Activated CD4-positive, CD25-positive, alpha-beta regulatory T cell (primary cell): ENCODE measurements at places on chromosomes 6 and 20.

GRCh38 chr6:35784200-35784599, 3.4 kb downstream of the CLPSL1 start:
- DNase-seq = no peak

DNA sequence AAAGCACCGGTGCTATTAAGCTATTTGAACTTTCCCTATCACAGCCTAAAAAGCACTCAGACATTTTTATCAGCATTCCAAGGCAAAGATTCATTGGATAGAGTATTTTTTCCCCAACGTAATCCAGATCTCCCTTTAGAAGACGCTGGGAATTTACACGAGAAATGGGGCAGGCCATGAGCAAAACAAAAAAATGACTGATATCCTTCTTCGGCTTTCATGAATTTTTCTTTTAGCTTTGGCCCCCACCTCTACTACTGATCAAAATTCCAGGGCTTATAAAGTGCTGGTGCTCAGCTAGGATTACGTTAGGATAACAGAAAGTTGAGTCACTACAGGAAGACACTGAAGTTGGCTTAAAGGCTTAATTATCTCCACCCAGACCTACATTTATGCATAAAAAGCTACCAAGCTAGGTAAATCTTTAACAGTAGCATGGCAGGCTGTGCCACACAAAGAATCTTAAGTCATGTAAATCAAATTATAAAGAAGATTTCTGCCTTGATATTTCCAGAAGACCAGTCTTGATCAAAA, 418.5 kb upstream of the BTBD3 start:
- DNase-seq = no peak

DNA sequence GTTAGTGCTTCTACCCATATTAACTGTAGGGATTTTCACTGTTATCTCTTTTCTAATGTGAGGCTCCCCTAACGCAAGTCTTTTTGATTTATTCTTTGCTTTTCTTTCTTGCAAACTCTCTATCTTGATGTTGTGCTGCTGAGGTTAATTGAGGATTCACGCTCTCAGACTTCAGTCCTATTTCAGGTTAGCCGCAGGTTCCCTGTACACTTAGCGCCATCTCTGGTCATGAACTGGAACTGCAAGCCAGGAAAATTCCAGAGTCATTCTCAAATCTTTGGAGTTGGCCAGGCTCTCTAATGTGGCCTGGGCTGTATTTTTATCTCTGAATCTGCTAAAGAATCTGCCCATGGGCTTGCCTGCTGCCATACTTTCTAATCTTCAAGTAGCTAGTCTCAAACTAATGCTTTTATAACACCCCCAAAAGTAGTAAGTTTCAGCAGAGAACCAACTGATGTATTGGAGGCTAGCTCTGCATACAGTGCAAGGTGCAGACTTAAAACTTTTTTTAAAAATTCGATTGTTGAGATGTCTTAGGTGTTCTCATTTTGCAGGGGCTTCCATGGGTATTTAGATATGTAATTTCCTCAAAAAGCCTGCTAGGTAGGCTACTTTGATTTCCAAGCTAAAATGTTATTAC, 91.1 kb upstream of the OPRM1 start:
- no peak for DNase-seq

DNA sequence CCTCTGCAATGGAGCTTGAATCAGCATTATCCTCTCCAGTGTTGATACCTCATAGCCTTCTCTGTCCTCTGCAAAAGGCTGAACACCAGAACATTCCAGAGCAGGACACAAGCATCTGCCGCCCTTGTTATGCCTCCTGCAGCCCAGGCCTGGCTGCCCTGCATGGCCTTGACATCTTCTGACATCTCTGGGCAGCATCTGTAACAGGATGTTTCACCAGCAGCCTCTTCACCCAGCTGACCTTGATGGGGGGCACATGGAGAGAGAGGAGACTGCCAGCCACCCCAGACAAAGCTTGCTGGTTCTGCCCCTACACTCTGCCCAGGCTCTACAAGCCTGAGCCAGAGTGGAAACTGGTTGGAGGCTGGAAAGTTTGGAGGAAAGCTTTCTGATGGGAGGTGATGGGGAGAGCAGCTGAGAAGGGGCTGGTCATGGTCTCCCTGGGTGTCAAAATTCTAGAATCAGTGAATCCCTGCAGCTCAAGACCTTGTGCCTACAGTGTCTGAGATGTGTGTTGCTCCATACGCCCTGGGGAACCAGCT, 145.1 kb downstream of the MRPL14 start:
- no peak for DNase-seq

DNA sequence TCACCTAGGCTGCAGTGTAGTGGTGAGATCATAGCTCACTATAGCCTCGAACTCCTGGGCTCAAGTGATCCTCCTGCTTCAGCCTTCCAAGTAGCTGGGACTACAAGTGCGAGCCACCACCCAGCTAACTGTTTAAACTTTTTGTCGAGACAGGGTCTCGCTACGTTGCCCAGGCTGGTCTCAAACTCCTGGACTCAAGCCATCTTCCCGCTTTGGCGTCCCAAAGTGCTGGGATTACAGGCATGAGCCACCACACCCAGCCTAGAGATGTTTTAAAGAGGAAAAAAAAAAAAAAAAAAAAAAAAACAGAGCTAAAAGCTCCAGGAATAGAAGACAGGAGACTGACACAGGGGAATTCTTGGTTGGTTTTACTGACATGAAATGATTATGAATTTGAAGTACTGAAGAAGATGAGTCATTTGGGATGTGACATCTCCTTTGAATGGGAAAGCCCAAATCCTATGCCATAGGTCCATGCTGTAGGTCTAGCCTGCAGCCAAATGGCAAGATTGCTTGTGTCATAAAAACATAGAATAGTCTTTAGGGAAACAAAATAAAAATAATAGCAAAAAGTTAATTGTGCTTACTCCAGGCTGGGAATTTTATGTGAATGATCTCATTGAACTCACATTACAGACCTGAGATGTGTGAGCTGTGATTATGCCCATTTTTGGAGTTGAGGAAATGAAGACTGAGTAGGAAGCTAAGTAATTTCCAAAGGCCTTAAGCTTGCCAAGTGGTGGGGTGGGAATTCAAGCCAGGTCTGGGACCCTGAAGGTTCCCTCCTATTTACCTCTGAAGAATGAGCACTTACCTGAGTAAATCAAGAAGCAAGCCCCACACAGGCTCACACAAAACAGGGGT, 24.3 kb upstream of the NHSL1 start:
- DNase-seq = no peak

- no peak for DNase-seq
Measured at GRCh38 chr6:150800674-150801314, 64.7 kb upstream of the MTHFD1L start.

GRCh38 chr20:10306440-10307358, 88.1 kb downstream of the SNAP25 start:
- DNase-seq = no peak

DNA sequence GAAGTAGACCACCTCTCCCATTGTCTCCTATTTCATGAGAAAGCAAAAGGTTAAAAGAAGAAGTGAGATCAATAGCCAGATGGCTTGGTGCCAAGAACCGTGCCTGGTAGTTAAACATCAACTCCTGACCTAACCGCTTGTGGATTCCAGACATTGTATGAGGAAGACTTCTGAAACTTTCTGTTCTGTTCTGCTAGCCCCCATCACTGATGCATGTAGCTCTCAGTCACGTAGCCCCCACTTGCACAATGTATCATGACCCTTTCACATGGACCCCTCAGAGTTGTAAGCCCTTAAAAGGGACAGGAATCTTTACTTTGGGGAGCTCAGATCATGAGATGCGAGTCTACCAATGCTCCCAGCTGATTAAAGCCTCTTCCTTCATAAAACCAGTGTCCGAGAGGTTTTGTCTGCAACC, 301.2 kb downstream of the RNGTT start:
- DNase-seq = no peak

DNA sequence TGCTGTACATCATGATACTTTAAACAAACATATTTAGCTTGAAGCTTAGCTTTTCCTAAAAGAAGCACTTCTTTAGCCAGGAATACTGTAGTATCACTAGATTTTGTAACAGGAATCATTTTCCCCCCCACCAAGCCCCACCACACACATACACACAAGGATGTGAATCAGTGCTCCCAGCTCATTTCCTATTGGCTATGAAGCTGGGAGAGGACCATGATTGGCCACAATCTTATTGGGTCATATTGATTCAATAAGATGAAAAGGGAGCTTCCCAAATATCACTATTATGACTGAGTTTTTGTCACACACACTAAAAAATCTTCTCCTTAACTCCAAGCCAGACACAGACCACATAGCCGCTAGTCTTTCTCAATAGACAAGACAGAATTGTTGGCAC, 140.5 kb upstream of the TNFAIP3 start:
- no peak for DNase-seq
